SJSA1 (cell line): ENCODE measurements at places on chromosomes 5 and 9. TPM values are rescaled to one million over a fixed set of nuclear protein-coding genes. Genes with fewer than 3 reads are reported as not detected.

DNA sequence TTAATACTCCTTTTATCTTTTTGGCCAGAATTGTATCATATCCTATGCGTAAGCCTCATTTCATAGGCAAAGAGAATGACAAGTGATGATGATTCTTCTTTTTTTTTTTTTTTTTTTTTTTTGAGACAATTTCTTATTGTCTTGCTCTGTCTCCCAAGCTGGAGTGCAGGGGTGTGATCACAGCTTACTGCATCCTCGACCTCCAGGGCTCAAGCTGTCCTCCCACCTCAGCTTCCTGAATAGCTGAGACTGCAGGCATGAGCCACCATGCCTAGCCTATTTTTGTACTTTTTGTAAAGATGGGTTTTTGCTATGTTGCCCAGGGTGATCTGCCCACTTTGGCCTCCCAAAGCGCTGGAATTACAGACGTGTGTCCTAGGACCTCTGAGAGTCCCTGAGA lies 41.9 kb upstream of the C5orf24 start:
- DNase-seq = no peak
- peaks cover 91% of the 10 kb centered on the region for H3K36me3 ChIP-seq
- no peak overlapping the region for H3K27ac ChIP-seq
- no peaks in the 10 kb centered on the region for H3K27me3 ChIP-seq

DNA sequence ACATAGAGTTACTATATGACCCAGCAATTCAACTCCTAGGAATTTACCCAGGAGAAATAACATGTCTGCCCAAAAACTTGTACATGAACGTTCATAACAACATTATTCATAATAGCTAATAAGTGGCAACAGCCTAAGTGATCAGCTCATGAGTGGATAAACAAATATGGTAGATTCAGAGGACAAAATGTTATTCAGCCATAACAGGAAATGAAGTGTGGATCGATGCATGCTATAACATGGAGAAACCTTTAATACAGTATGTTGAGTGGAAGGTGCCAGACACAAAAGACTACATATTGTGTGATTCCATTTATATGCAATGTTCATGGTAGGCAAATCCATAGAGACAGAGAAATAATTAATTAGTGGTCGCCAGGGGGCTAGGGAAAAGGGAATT lies 22.3 kb upstream of the NR3C1 start:
- no peak overlapping the region for H3K4me3 ChIP-seq
- H3K36me3 ChIP-seq = no peaks in the 10 kb centered on the region
- no peak for DNase-seq
- no peak overlapping the region for H3K27ac ChIP-seq

DNA sequence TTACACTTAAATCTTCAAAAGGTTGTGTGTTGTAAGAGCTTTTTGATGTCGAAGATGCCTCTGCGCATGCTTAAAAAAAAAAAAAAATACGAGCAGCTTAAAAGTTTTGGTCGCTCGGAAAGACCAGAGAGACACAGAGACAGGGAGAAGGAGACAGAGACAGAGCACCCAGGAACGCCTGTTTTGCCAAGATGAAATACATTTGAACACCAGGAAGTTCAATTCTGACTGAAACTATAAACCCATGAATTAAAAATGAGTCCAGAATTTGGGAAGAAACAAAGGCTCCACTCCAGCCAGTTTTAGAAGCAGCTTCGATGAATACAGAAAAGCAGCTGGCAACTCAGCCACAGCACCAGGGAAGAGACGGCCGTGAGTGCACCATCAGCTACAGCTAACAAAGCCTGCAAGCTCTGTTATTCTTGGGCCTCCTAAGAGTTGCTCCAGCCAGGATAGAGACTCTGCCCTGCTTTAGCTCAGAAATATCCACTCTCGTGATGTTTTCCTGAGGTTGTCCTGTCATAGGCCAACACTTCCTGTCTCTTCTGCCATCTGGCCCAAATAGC lies 2.5 kb upstream of the ZNF474 start:
- H3K36me3 ChIP-seq = no peaks in the 10 kb centered on the region
- H3K4me1 ChIP-seq = peaks cover 27% of the 10 kb centered on the region
- no peak overlapping the region for H3K4me3 ChIP-seq
- no peak for DNase-seq
- no peaks in the 10 kb centered on the region for H3K27me3 ChIP-seq
- peak overlapping the region; percentile 27 for H3K27ac ChIP-seq

DNA sequence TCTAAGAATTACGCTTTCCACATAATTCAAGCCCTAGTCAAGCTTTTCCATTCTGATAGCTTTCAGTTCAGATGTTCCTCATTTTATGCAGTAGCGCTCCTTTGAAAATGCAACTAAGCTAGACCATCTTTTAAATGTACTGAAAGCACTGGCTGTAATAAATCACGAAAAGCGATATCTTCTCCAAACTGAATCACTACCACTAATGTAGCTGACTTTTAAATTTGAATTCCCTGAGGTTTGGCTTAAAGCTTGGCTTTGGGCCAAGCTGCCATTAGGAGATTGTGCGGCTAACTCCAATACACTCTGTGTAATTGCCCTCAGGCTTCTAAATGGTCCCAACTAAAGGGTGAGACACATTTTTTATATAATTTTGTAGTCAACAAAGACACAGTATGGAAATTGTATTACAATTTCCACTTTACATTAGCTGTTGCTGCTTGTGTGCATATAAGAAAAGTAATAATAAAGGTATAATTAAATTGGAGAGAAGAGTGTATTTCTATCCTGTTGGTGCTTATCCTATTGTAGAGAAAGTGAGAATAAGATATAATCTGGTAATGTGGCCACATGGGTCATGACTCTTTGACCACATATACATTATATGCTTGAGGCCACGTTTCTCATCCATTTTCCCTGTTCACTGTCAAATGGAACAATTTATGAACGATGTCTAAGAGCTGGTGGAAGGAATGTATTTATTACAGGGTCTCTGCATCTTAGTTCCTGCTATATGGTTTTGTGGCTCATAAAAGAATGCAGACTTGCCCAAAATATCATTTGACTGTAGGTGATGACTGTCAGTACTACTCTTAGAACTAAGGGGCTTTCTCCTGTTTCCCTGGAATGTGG lies 118.7 kb upstream of the TAF11L2 start:
- H3K4me3 ChIP-seq = no peak overlapping the region
- DNase-seq = peak; percentile 53
- H3K4me1 ChIP-seq = peaks cover 69% of the 10 kb centered on the region
- H3K27me3 ChIP-seq = no peaks in the 10 kb centered on the region
- H3K27ac ChIP-seq = peak overlapping the region; percentile 84

ENHO gene
- not detected in 2 replicates for total RNA-seq

PGM5 gene
- total RNA-seq = 0.03 TPM in 1 of 2 replicates, not detected in the other

OR1J2 gene
- not detected in 2 replicates for total RNA-seq

WHRN gene
- 0.50 and 1.4 TPM in 2 replicates for total RNA-seq

ORM1 gene
- total RNA-seq = not detected in 2 replicates

DNA sequence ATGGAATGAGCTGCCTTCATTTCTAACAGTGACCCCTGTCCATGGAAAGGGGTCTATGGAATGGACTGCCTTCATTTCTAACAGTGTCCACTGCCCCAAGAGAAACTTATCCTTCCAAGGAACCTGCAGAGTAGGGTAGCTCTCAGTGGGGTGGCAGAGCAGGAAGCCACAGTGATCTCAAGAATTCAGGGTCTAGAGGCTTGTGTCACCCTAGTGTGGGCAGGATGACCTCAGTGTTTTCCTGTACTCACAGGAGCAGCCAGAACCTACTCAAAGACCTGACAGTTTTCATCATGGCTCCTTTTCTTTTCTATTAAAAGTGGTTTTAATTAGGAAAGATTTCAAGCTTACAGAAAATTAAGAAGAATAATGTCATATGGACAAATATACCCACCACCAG lies 27.5 kb downstream of the SEC61B start:
- no peaks in the 10 kb centered on the region for H3K36me3 ChIP-seq
- H3K4me1 ChIP-seq = peaks cover 6% of the 10 kb centered on the region
- H3K27me3 ChIP-seq = no peaks in the 10 kb centered on the region
- DNase-seq = no peak
- no peak overlapping the region for H3K27ac ChIP-seq
- H3K4me3 ChIP-seq = no peak overlapping the region

DNA sequence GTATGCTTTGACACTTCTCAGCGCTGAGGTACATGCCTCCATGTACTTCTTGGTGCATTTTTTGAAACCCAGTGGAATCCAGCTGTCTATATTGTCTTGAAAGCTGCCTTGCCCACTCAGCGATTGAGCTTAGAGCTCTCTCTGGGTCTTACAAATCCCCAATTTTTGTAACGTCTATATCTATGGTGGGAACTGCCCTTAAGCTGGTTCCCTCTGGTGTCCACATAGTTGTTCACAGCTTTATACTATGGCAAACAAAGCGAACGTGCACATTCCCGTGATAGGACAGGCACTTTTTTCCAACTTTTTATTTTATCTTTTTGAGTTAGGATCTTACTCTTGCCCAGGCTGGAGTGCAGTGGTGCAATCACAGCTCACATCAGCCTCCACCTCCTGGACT lies 20.9 kb downstream of the CDHR2 start:
- no peaks in the 10 kb centered on the region for H3K36me3 ChIP-seq
- no peak overlapping the region for H3K27ac ChIP-seq
- DNase-seq = no peak
- peaks cover 25% of the 10 kb centered on the region for H3K27me3 ChIP-seq
- no peak overlapping the region for H3K4me3 ChIP-seq

DNA sequence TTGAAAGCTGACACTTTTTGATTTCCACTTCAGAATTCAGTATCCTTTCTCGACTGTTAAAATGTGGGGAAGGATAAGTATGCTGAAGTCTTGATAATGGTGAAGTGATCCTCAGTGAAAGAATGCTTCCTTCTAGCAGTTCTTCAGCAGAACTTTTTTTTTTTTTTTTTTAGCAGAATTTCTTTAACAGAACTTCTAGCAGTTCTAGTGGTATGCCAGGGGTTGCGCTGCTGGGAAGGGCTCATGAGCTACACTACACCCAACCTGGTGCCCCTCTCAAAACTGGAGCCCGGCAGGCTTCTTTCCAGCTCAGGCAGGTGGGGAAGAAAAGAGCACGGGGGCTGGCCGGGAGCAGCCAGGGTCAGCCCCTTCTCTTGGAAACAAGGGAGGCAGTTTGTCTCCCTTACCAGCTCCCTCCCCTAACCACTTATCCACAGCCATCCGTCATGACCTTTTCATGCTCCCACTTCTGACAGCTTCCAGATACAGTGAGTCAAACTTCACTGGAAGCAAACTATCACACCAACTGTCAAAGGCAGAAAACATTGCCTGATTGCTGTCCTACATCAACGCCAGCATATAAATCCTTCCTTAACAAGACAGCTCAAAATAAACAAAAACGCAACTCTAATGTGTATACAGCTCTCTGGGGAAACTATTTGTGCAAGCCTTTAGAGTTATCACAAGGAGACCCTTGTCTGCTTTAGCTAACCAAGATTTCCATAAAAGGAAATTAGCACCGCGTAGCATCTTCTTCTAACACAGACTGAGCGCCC lies 211.5 kb downstream of the GAPVD1 start:
- peaks cover 24% of the 10 kb centered on the region for H3K4me1 ChIP-seq
- no peak overlapping the region for H3K4me3 ChIP-seq
- peak overlapping the region; percentile 43 for H3K27ac ChIP-seq
- H3K27me3 ChIP-seq = no peaks in the 10 kb centered on the region
- peaks cover 11% of the 10 kb centered on the region for H3K36me3 ChIP-seq
- peak; percentile 65 for DNase-seq

CNTLN gene
- total RNA-seq = 3.7 and 6.9 TPM in 2 replicates

DNA sequence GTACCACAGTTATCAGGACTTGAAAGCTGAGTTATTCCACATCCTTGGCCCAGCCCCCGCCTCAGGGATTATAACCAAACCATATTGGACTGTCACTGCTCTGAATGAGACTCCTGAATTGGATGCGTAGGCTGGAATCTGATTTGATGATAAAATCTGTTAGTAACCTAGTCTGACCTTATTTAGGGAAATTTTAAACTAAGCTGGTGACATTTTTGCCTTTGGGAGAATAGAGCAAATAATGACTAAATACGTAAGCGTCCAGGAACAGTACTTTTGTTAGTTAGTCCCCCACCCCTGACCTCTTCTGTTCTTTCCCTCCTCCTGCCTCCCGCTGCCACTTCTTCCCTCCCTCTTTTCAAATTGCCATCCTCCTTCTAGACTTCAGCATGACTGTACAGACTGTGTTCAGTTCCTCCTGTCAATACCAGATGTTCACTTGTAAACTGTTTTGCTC lies 92.6 kb downstream of the TLE4 start:
- no peak overlapping the region for H3K4me3 ChIP-seq
- DNase-seq = no peak
- H3K27me3 ChIP-seq = no peaks in the 10 kb centered on the region
- no peak overlapping the region for H3K27ac ChIP-seq

DNA sequence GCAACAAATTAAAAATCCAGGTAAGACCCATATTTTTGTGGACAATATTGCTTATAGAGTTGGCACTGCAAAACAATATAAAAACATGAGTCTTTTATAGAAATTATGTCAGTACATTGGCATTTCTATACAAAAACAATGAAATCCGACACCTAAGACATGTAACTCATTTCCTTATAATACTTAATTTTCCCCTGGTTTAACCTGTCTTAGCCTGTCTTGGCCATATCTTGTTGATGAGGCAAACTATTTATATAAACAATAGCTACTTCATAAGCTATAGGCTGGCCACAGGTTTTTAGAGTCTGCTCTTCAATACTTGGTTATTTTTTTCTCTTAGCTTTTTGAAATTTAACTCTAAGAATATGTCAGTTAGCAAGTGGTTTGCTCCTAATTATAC lies 44.7 kb upstream of the IZUMO3 start:
- H3K27ac ChIP-seq = no peak overlapping the region
- no peaks in the 10 kb centered on the region for H3K27me3 ChIP-seq
- no peak for DNase-seq

- H3K27me3 ChIP-seq = no peaks in the 10 kb centered on the region
- no peak overlapping the region for H3K4me3 ChIP-seq
- H3K4me1 ChIP-seq = peaks cover 37% of the 10 kb centered on the region
Measured at GRCh38 chr9:88313364-88314220, 74.7 kb upstream of the SPIN1 start.

- no peak for DNase-seq
- H3K4me3 ChIP-seq = no peak overlapping the region
- H3K27ac ChIP-seq = no peak overlapping the region
- peaks cover 3% of the 10 kb centered on the region for H3K36me3 ChIP-seq
- H3K4me1 ChIP-seq = no peaks in the 10 kb centered on the region
- no peaks in the 10 kb centered on the region for H3K27me3 ChIP-seq
Measured at GRCh38 chr5:143116814-143117213, 286.7 kb downstream of the NR3C1 start.

- H3K36me3 ChIP-seq = no peaks in the 10 kb centered on the region
- no peaks in the 10 kb centered on the region; the same call in 1 of the 2 replicates for H3K27me3 ChIP-seq
- no peak overlapping the region for H3K4me3 ChIP-seq
- no peak overlapping the region for H3K27ac ChIP-seq
- peak; percentile 31 for DNase-seq
Measured at GRCh38 chr5:135211791-135212190, 177.8 kb upstream of the PITX1 start.
